ENCODE measurements at places on chromosomes 5 and 9.

GRCh38 chr5:177425196-177425800, 1.2 kb upstream of the GRK6 start:
- no peak for DNase-seq

GRCh38 chr9:95980262-95981125, 105.0 kb downstream of the ERCC6L2 start:
- no peak for DNase-seq

- no peak for DNase-seq
Observed at GRCh38 chr9:2846115-2846514, 2.2 kb upstream of the PUM3 start.

DNA sequence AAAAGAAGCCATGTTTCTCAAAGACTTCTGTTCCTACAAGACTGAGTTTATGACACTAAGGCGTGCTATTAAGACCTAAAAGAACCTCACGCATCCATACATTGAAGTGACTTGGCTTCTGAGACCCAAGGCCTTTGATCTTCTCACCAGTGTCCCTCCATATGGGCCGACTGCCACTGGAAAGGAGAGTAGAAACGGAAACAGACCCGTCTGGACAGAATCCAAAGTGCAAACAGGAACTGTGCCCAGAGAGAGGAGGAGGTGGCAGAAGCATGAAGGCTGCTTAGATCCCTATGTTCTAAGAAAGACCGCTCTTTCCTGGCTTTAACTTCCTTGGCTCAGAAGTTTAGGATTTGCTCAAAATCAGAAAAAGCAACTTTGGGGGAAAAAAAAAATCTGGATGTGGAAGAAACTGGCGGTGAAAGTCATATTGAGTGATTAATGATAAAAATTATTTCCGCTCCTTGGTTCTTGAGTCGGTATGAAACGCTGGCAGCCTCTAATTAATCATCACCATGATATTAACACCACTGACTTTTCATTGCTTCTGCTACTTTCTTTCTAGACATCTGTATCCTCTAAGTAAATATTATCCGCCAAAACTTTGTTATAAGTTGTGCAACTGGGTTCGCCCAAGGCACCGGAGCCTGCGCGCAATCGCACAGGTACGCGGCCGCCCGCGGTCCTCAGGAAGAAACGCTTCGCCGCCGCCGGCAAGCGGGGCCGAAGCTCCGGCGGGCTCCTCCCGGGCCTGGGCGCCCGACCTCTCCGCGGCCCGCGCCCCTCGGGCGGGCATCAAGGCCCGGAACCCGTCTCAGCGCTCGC, 726 bp downstream of the DAP start:
- peak; percentile 34 for DNase-seq

GRCh38 chr5:124738681-124739633, 7.5 kb downstream of the ZNF608 start:
- no peak for DNase-seq

DNA sequence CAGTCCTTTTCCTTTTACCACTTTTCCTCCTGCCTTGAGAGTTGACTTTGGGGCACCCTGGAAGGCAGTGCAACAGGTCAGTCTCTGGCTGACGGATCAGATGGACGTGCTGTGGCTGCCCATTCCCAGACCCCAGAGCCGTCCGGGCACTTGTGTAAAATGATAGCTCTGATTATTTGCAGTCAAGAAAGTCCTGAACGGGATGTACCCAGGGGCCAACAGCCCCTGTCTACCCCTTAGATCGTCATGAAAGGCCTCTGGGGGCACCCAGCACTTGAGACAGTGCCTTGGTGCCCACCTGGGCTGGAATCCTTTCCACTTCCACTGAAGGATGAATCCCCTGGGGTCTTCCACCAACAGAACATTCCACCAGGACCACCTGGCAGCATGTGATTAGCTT, 17.7 kb upstream of the ANGPTL2 start:
- DNase-seq: no peak

- DNase-seq: no peak
Observed at GRCh38 chr5:72271702-72272101, 48.3 kb downstream of the MRPS27 start.

- DNase-seq: no peak
Observed at GRCh38 chr9:35636135-35636876, 14.4 kb downstream of the SIT1 start.

DNA sequence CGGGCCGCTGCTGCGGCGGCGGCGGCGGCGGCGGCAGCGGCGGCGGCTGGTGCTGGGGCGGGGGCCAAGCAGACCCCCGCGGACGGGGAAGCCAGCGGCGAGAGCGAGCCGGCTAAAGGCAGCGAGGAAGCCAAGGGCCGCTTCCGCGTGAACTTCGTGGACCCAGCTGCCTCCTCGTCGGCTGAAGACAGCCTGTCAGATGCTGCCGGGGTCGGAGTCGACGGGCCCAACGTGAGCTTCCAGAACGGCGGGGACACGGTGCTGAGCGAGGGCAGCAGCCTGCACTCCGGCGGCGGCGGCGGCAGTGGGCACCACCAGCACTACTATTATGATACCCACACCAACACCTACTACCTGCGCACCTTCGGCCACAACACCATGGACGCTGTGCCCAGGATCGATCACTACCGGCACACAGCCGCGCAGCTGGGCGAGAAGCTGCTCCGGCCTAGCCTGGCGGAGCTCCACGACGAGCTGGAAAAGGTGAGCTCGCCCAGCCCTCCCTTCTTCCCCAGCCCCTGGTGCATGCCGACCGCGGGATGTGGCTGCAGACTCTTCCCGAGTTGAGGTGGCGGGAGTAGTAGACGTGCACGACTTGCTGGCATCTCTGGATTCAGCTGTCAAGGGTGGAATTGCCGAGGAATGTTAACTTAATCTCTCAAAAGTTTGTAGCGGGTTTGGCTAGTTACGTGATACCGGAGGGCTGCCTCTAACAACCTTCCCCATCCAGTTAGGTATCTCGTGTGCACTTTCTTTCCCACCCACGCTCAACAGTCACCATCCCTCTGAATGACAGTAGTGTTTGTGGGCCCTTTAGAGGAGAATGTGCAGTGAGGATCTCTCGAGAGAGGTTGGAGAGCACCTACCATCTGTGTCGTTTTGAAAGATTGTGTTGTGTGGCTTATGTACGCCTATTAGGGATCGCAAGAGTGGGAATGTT, 932 bp downstream of the SLC12A2 start:
- peak; percentile 69 for DNase-seq

GRCh38 chr5:116498503-116499048, 76.0 kb downstream of the SEMA6A start:
- DNase-seq: no peak

- DNase-seq: no peak
Observed at GRCh38 chr9:5624655-5625054, 4.3 kb upstream of the RIC1 start.

GRCh38 chr5:36041537-36041845, 25.2 kb downstream of the UGT3A2 start:
- DNase-seq: no peak

GRCh38 chr5:42634575-42634974, 122.0 kb upstream of the CCDC152 start:
- no peak for DNase-seq

DNA sequence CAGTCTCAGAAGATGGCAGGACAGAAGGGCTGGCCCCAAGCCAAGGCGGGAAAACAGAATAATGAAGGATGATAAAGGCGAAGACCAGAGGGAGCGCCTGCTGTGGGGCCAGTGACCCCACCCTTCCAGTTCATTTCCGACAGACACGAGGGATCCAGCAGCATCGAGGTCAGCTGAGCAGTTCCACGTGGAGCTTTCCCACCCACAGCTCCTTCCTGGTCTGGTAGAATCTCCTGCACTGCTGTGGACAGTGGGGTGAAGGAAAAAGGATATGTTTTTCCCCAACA, 265.9 kb upstream of the VLDLR start:
- no peak for DNase-seq

GRCh38 chr9:104313396-104314110, 190.5 kb upstream of the OR13F1 start:
- no peak for DNase-seq

GRCh38 chr5:152694231-152694630, 289.2 kb upstream of the NMUR2 start:
- no peak for DNase-seq

DNA sequence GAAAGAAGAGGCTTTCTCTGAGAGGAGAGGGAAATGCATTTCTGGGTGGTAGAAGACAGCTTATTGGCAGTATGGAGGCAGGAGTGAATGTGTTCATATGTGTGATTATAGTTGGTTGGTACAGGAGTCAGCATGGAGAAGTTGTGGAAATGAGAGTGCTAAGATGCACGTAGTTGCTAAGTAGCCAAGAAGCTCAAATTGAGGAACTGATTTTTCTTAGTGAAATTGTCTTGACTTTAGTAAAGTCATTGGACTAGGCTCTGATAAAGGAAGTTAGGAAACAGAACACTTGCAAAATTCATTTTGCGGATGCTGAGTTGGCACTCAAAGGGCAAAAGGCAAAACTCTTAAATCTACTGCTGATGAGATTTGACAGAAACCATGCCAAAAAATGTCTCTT, 158.9 kb upstream of the VCAN start:
- no peak for DNase-seq

GRCh38 chr5:95895771-95896170, 65.9 kb downstream of the ELL2 start:
- no peak for DNase-seq

GRCh38 chr9:28801144-28801799, 1228.0 kb upstream of the C9orf72 start:
- DNase-seq: no peak

DNA sequence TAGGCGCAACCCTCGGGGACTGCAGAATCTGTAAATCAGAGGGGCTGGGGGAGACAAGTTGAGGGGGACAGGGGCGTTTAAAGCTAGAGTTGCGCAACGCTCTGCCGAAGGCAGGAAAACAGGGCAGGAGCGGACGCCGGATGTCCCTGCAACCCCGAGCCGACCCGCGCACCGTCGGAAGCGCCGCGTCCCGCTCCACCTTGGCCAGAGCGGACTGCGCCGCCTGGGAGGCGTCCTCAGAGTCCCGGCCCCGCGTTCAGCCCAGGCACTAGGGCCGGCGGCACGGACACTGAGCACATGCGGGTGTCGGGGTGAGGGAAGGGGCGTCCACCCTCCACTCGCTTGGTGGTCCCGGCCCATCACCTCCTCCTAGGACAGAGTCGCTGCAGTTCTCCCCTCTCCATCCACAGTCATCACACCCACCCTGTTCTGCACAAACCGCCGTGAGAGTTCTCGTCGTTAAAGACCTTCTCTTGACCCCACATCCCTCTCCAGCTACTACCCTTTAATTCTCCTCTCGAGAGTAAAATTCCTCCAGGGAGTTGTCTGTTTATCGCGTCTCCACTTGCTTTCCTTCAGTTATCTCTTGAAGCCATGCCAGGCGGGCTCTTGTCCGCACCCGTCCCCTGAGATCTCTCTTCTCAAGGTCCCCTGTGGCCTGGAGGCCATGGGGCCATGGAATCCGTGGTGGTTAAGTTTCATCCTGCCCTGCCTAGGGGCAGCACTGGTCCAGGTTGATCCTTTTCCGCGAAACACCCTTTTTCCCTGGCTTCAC, 796 bp upstream of the PDLIM7 start:
- no peak for DNase-seq

GRCh38 chr5:10745133-10745532, 15.9 kb downstream of the DAP start:
- no peak for DNase-seq

DNA sequence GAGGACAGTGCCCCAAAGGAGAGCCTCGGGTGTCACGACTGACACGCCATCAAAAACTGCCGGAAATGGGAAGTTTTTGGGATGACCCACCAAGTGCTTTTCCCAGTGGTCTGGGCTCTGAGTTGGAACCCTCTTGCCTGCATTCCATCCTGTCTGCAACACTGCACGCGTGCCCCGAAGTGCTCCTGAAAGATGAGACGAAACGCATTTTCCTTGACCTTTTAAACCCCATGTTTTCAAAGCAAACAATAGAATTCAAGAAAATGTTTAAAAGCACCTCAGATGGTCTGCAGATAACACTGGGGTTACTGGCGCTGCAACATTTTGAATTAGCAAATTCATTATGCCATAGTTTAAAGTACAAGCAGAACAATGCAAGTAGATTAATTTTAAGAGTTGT, 92.9 kb downstream of the ANKRD18A start:
- DNase-seq: no peak

DNA sequence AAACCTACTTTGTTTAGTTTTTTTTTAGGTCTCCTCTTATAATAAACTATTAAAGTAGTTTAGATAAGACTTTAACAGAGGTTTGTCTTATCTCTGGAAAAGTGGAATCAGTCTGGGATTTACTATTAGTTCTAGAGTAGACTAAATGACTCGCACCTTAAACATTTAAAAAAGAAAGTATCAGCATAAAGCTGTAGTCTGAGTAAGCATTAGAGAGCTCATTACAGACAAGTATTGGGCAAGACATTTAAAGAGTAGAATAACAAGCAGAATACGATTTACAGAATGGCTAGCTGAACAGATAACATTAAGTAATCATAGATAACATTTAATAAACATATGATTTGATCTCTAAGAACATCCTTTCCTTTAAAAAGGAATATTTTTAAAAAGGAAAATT, 226.0 kb upstream of the DMAC1 start:
- DNase-seq: no peak

DNA sequence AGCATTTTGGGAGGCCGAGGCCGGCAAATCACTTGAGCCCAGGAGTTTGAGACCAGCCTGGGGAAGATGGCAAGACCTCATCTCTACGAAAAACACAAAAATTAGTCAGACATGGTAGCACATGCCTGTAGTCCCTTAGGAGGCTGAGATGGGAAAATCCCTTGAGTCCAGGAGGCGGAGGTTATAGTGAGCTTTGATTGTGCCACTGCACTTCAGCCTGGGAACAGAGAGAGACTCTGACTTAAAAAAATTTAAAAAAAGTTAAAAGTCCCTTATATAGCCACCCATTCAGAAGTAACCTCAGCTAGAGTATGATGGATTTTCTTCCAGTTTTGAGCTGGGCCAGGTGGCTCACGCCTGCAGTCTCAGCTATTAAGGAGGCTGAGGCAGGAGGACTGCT, 72.4 kb downstream of the UGCG start:
- no peak for DNase-seq

GRCh38 chr5:36017622-36018021, 26.4 kb upstream of the UGT3A1 start:
- no peak for DNase-seq

- DNase-seq: no peak
Observed at GRCh38 chr5:40685193-40685592, 5.5 kb downstream of the PTGER4 start.

DNA sequence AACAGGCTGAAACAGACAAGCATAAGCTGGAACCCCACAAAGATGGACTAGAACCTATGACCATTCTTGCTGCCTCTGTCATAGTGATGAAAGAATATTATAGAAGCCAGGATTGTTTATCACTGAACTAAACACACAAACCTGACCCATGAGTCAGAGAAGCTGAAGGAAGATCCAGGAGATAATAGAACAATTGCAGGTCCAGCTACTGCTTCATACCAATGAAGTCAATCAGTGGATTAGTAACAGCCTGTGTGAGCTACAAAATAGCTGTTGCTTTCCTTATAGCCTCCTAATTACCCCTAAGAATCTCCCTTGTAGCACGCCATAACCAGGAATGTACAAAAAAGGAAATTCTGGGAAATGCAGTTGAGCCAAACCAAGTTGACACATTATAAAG, 459.9 kb upstream of the ZNF462 start:
- DNase-seq: no peak
